ENCODE measurements at places on chromosomes 11 and 22.
A peak's percentile ranks its signal among the peaks of the same experiment; 100 is the strongest.

DNA sequence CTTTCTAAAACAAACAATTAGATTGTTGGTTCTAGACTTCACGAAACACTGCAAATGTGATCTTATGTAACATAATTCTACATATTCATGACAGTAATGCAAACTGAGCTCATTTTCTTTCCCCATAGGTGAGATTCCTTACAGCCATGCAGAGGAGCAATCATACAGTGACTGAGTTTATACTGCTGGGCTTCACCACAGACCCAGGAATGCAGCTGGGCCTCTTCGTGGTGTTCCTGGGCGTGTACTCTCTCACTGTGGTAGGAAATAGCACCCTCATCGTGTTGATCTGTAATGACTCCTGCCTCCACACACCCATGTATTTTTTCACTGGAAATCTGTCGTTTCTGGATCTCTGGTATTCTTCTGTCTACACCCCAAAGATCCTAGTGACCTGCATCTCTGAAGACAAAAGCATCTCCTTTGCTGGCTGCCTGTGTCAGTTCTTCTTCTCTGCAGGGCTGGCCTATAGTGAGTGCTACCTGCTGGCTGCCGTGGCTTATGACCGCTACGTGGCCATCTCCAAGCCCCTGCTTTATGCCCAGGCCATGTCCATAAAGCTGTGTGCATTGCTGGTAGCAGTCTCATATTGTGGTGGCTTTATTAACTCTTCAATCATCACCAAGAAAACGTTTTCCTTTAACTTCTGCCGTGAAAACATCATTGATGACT lies 1.5 kb downstream of the OR9G1 start:
- no peak for DNase-seq

DNA sequence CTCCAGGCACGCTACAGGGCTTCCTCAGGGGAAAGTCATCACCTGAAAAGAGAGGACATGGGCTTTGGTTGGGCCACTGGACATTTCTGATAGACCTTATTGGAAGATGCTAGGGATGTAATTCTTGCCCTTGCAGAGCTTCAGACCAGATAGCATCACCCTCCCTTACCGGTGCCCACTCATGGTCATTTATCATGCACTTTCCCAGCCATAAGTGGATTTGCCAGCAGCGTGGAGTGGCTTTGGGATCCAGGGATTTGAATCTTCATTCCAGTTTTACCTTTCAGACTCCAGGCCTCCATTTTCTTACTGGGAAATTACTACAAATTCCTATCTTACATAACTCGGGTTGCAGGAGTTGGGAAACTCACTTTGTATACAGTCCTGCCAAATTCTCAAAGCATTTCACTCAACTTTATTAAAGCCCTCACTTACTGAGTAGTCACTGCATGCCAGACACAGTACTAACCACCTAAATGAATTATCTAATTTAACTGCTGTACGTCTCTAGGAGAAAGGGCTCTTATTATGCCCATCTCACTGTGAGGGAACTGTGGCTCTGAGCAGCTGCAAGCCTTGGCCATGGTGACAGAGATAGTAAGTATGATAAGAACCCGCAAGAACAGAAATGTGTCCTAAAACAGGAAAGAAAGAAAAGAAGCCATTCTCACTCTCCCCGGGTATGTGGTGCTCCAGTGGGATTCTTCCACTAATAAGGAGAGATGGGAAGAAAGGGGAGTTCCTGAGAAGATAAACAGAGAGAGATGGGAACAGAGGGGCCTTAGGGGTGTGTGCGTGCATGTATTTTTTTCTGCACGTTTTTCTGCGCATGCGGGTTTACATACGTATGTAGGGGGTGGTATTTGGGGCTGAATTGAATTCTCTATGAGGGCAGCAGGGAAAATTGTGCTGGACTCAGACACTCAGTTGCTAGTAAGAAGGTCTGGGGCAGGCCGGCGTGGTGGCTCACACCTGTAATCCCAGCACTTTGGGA lies 9.7 kb downstream of the CHRM1 start:
- no peak for DNase-seq

- DNase-seq, result no peak
These were observed 6.0 kb downstream of the ZDHHC24 start for GRCh38 chr11:66539870-66540213.

- no peak for DNase-seq
These were observed 36.2 kb downstream of the THOC5 start for GRCh38 chr22:29517215-29517908.

DNA sequence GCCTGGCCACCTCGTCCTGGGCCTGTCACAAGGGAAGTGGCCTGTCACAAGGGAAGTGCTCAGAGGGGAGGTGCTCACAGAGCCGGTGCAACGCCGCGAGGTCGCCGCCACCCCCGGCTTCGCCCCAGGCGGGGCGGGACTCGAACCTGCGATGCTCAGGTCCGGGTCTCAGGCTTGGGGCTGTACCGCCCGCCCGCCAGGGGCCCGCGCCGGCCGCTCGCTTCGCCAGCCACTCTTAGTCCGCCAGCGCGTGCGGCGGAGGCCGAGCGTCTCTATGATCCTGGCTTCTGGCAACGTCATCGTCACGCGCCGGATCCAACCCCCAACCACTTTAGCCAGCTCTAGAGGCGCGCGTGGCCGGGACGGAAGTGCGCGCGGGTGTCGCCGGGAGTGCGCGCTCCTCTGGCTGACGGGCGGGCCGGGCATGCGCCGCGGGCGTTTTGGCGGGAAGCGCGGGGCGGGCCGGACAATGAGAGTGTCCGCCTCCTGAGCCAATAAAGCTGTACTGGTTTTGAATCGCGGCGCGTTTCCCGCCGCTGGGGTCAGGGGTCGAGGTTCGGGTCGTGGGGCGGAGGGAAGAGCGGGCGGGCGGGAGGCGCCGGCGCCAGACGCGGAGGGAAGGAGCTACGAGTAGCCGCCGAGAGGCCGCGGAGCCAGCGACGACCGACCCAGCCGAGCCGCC lies at the start of gene TRMT2A:
Gene TRMT2A, minus strand, starts transcription at position 276 of the 682 bp plus-strand sequence. CDS start 320 bp downstream, outside the sequence.
- DNase-seq, result peak; percentile 97

DNA sequence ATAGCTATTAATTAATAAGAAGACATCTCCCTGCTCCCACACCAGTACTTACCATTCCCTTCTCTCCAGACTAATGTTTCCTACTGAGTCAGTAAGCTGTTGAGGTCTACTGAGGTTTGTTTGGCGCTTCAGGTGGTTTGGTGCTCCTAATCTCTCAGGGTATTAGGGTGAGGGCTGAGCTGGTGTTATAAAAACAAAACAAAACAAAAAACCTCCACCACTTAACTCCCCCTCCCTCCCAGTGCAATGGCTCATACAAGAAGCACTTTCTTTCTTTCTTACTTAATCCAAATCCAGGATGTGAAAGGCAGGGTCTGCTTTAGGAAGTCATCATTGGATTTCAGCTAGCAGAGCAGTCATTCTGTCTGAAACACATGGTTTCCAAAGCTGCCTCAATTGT lies 15.3 kb downstream of the CSTPP1 start:
- DNase-seq, result no peak

GRCh38 chr22:27258616-27259172 lies 542.9 kb downstream of the MN1 start:
- DNase-seq, result no peak

GRCh38 chr11:57566005-57566904 lies 1.2 kb downstream of the UBE2L6 start:
- DNase-seq, result peak; percentile 31

- DNase-seq, result no peak
These were observed 2.6 kb downstream of the MARK2 start for GRCh38 chr11:63841554-63841953.

DNA sequence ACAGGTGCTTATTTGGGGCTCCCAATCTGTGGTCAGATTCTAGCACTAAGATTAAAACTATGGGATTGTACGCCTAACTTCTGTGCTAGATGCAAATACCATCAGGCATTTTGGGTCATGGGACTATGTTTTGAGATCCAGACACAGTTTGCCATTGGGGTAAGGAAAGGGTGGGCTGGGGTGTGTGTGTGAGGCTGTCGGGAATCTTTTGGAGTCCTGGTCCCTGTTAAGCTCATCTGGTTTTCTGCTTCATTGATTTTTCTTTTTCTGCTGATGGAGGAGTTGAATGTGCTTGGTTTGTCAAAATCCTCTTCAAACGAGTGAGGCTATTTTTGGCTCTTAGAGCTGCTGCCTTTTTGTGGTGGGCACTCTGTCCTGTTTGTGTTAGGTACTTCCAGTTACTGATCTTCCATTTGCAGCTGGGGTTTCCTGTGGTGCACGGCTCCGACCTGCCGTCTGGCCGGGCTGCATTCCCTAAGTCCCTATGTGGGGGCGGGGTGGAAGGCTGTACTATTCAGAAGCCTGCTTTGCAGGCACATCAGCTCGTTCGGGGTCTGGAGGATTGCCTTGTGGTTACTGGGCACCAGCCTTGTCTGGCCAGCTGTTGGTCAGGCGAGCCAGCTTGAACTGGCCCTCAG lies 2.9 kb downstream of the BCR start:
- no peak for DNase-seq

GRCh38 chr11:109130910-109131309 lies 291.1 kb upstream of the C11orf87 start:
- no peak for DNase-seq

- DNase-seq, result no peak
These were observed 6.3 kb downstream of the CABP7 start for GRCh38 chr22:29726106-29726505.

GRCh38 chr11:94790661-94791180 lies 22.6 kb downstream of the AMOTL1 start:
- no peak for DNase-seq

DNA sequence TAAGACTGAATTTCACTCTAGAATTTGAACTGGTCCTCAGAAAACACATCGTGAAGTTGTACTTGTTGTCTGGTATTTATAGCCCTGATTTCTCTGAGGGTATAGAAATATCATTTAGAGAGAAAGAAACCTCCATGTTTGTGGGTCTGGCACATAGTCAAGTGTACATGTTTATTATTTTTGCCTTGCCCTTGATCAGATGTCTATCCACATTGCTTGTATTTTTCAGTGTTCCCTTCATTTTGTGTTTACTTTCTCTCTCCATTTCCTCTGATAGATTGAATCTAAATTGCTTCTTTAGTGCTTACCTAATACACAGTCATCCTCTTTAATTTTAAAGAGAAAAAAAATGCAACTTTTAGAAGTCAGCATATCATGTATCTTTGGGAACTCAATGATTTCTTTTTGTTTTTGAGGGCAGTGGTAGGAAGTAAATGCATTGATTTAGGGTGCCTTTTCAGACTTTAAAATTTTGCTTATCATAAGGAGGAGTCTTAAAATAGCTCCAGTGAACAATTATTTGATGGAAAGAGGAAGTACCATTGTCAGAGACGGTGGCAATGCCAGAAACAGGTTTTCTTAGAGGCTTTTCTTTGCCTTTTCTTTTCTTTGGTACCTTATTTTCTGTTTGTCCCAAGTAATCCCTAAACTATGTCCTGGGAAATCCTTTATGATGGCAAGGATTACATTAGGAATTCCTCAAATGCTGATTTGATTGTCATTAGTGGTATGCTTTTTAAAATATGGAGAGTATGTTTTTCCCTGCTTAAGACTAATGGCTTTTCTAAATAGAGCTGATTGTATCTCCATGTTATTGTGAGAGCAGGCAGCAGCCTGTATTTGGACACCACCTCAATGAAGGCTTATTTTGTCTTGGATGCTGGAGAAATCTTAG lies 29.8 kb upstream of the TECTA start:
- no peak for DNase-seq

DNA sequence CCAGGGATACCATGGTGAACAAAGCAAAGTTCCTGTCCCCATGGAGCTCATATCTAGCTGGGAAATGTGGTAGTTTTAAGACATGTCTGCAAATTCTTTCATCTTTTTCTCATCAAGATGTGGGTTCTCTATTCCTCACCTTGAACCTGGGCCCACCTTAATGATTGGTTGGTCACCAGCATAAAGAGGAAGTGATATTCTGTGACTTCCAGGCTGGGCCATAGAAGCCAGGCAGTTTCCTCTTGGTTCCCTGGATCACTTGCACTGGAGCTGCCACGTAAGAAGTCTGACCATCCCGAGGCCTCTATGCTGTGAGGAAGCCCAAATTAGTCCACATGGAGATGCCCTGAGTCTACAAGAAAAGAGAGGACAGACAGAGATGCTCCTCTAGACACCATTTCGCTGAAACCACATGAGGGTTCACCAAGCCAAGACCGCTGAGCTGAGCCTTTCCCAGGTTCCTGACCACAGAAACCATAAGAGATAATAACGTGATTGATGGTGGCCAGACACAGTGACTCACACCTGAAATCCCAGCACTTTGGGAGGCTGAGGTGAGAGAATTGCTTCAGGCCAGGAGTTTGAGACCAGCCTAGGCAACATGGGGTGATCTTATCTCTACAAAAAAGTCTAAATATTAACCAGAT lies 119.5 kb upstream of the ISX start:
- DNase-seq, result no peak

GRCh38 chr22:37552524-37553163 lies 7.6 kb upstream of the CDC42EP1 start:
- DNase-seq, result no peak

GRCh38 chr11:108037211-108037610 lies 28.5 kb downstream of the CUL5 start:
- no peak for DNase-seq

DNA sequence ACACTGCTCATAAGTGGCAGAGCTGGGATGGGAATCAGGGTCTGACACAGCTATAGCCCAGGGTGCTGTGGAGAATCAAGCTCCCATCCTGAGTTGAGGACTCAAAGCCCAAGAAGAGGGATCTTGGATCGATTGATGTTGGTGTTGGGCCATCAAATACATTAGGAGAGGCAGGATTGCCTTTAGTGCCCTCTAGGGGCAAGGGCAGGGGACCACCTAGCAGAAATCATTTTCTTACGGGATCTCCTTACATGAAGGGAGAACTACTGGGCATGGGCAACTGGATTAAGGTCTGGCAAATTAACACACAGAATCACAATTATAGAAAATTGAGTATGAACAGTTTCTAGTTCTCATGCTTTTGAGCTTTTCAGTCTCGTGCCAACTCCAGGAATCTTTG lies 24.9 kb upstream of the EMSY start:
- no peak for DNase-seq

- DNase-seq, result no peak
These were observed 12.2 kb upstream of the NNMT start for GRCh38 chr11:114284021-114284420.

- no peak for DNase-seq
These were observed 105.8 kb upstream of the LDLRAD3 start for GRCh38 chr11:35838071-35838470.

- no peak for DNase-seq
These were observed 64.3 kb downstream of the WNT11 start for GRCh38 chr11:76141901-76142588.

DNA sequence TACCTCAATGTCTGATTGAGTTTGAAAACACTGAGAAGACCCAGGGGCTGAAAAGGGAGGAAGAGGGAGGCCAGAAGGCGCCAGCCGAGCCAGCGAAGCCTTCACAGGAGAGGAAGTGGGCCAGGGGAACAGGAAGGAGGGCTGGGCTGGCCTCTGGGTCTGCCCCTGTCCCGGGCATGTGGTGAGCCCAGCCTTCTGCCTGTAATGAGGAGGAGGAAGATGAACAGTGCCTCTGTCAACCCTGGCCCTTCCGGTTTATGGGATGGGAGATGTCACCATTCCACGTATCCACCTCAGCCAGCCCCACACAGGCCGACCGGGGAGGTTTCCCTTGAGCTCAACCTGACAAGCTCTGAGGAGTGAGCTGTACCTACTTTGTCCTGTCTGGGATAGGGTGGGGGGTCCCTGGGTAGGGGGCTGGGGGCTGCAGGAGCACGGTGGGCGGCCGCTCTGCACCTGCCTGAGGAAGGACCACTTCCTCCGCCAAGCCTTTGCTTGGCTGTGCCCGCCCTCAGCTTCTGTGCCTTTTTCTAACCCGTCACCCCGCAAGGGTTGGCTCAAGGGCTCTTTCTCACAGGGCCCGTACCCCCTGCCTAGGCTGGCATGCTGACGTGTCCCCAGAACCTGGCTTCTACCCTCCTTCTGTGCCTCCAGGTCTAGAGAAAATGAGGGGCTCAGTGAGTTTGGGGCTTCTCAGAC lies 2.0 kb downstream of the PARVG start:
- DNase-seq, result peak; percentile 34

Data from activated naive CD4-positive, alpha-beta T cell treated with Interleukin-2 at 50 U/mL for 16 hours (primary cell).